ENCODE measurements at places on chromosomes 16 and 17.

GRCh38 chr17:28745786-28746411 is 2.1 kb downstream of the TRAF4 start:
- DNase-seq: no peak

- DNase-seq: no peak
These were observed 16.4 kb downstream of the CCL11 start for GRCh38 chr17:34301986-34302385.

- no peak for DNase-seq
These were observed 63.9 kb downstream of the MYO1D start for GRCh38 chr17:32813021-32813420.

GRCh38 chr17:56510554-56511342 is 82.8 kb upstream of the NOG start:
- no peak for DNase-seq

GRCh38 chr16:3842994-3843393 is 37.5 kb downstream of the CREBBP start:
- DNase-seq: no peak

GRCh38 chr17:31371511-31372097 is 19.9 kb upstream of the RAB11FIP4 start:
- no peak for DNase-seq

Measured in activated CD4-positive, alpha-beta T cell treated with anti-CD3 and anti-CD28 coated beads for 1 hour (primary cell).